T-helper 17 cell (primary cell): ENCODE measurements at places on chromosomes 6 and 20. TPM values are rescaled to one million over a fixed set of nuclear protein-coding genes. Genes with fewer than 3 reads are reported as not detected.

- peaks cover 51% of the 10 kb centered on the region for H3K27me3 ChIP-seq
- DNase-seq = peak; percentile 64
- H3K4me3 ChIP-seq = peak overlapping the region; percentile 16
- peaks cover 32% of the 10 kb centered on the region for H3K4me1 ChIP-seq
- H3K27ac ChIP-seq = peak overlapping the region; percentile 4
- no peaks in the 10 kb centered on the region for H3K36me3 ChIP-seq
Measured at GRCh38 chr20:25867776-25868649, 171.4 kb upstream of the ZNF337 start.

DNA sequence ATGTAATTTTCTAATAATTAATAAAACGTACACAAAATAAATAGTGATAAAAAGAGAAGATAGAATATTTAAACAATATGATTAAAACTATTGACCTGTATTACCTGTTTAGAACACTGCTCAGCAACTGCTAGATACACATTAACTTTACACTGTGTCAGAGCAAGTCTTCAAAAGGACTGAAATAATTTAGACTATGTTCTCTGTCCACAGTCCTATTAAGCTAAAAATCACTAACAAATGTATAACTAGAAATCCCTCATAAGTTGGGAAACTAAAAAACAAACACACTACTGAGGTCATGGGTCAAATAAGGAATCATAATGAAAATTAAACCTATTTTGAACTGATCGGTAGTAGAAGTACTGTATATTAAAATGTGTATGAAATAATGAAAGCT is 181.7 kb downstream of the QKI start:
- no peak overlapping the region for H3K4me3 ChIP-seq
- DNase-seq = no peak
- H3K27ac ChIP-seq = no peak overlapping the region
- peaks cover 5% of the 10 kb centered on the region for H3K27me3 ChIP-seq
- no peaks in the 10 kb centered on the region for H3K4me1 ChIP-seq
- no peaks in the 10 kb centered on the region for H3K36me3 ChIP-seq

GRCh38 chr20:645318-646106 is 7.5 kb downstream of the SRXN1 start:
- no peak overlapping the region for H3K27ac ChIP-seq
- peak; percentile 67 for DNase-seq
- H3K4me3 ChIP-seq = no peak overlapping the region
- H3K4me1 ChIP-seq = peaks cover 12% of the 10 kb centered on the region
- peaks cover 28% of the 10 kb centered on the region for H3K27me3 ChIP-seq
- peaks cover 7% of the 10 kb centered on the region for H3K36me3 ChIP-seq

The PMEPA1 gene
- total RNA-seq = 4.5 TPM

The CTCFL gene
- total RNA-seq = not detected

DNA sequence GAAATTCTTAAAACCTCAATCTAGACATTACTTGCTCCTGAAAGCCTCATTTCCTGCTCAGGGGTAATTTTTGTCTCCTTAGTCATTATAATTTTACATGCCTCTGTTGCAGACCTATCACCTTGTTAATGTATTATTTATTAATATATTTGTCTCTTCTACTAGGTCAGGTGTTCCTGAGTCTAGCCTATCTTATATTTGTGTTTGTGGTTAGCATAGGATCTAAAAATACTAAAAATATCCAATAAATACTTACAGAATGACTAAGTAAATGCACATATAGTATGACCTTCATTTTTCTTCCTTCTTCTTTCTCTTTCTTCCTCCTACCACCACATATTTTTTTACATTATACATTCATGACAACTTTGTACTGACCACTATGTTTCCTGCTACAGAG is 268.9 kb upstream of the HS3ST5 start:
- H3K36me3 ChIP-seq = no peaks in the 10 kb centered on the region
- H3K4me3 ChIP-seq = no peak overlapping the region
- DNase-seq = no peak
- no peak overlapping the region for H3K27ac ChIP-seq
- H3K4me1 ChIP-seq = no peaks in the 10 kb centered on the region

GRCh38 chr6:19879663-19880062 is 42.5 kb downstream of the ID4 start:
- peaks cover 4% of the 10 kb centered on the region for H3K27me3 ChIP-seq
- H3K4me3 ChIP-seq = no peak overlapping the region
- H3K4me1 ChIP-seq = no peaks in the 10 kb centered on the region

- H3K4me1 ChIP-seq = peaks cover 14% of the 10 kb centered on the region
- no peak for DNase-seq
- no peak overlapping the region for H3K27ac ChIP-seq
- H3K4me3 ChIP-seq = peak overlapping the region; percentile 61
- peaks cover 2% of the 10 kb centered on the region for H3K36me3 ChIP-seq
- peaks cover 35% of the 10 kb centered on the region for H3K27me3 ChIP-seq
Measured at GRCh38 chr6:105459864-105460263, 57.0 kb upstream of the PREP start.

GRCh38 chr6:34246563-34247391 is 2.0 kb downstream of the SMIM29 start:
- H3K27ac ChIP-seq = peak overlapping the region; percentile 93
- peak; percentile 28 for DNase-seq
- H3K27me3 ChIP-seq = no peaks in the 10 kb centered on the region
- H3K4me1 ChIP-seq = peaks cover 37% of the 10 kb centered on the region
- peak overlapping the region; percentile 94 for H3K4me3 ChIP-seq

The SEMG1 gene
- total RNA-seq = not detected

DNA sequence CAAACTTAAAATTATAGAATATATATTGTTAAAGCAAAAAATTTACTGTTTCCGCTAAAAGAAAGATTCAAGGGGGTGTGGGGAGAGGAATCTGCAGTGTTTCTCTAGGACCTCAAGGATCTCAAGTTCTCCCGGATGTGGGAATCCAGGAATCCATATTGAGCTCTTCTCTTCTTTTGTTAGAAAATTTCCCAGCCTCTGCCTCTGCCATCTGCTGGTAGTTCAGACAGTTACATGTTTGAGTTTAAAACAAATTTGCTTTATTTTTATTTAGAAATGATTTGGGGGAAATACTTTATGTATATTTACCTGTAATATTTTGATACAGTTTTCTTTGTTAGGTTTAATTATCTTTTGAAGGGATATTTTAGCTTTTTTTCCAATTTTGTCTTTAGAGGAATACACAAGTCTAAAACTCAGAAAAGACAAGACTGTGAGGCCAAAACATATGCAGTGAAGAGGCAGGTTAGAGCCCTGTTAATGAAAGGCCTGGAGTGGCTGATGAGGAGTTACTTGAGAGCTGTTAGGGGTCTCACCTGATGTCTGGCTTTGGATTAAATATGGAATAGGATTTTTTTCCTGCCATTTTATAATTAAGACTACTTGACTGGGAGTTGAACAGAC is 268.8 kb downstream of the ARID1B start:
- no peaks in the 10 kb centered on the region for H3K27me3 ChIP-seq
- peaks cover 2% of the 10 kb centered on the region for H3K36me3 ChIP-seq
- no peak overlapping the region for H3K27ac ChIP-seq
- no peak for DNase-seq

The TGM3 gene
- not detected for total RNA-seq

DNA sequence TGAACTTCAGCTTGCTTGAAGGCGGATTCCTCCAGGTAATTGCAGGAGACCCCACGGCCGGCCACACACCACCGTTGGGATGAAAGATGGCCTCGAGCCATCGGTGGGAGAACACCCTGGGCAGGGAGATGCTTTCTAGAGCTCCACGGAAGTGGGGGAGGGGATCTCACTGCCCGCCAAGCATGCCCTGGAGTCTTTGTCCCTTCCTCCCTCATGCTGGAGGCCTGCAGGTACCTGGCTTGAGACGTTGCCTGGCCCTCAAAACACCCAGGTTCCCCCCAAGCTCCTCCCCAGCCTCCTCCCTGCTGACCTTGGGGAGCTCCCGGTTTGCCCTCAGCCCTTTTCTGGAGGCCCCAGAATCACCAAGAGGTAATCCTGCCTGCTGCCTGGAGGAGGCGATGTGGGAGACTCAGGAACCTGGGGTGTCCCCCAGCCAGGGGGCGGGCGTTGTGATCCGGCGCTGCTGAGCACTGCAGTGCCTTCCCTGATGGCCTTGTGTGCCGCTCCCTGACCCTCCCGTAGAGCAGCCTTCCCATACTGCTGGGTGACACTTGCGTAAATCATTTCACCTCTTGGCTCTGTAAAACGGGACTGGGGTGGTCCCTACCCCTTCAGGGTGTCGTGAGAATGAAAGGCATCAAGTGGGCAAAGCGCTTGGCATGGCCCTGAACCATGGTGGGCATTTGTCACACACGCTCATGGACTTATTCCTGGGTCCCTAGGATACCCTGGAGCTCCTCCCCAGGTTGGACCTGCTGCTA is 91.4 kb downstream of the CEBPB start:
- H3K4me3 ChIP-seq = no peak overlapping the region
- no peak overlapping the region for H3K27ac ChIP-seq
- H3K4me1 ChIP-seq = peaks cover 12% of the 10 kb centered on the region
- H3K27me3 ChIP-seq = peaks cover 58% of the 10 kb centered on the region
- DNase-seq = no peak

GRCh38 chr6:156840606-156841005 is 63.4 kb downstream of the ARID1B start:
- H3K27ac ChIP-seq = peak overlapping the region; percentile 21
- peaks cover 2% of the 10 kb centered on the region for H3K36me3 ChIP-seq
- H3K4me3 ChIP-seq = no peak overlapping the region

DNA sequence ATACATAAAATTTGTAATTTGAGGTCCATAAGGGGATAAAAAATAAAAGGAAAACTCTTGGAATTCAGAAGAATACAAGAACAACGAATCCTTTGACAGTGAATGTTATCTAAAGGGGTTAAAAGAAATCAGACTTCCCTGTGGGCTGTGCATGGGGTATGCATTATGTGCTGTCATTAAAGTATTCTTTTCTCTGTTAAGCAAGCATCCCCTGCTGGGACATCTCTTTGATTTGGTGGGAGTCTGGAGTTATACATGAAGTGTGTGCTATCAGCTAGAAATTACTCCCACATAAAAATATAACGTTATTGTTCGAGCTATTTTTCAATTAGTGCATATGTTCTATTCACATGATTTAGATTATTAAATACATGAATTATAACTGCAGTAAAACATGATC is 195.2 kb downstream of the CENPW start:
- no peaks in the 10 kb centered on the region for H3K27me3 ChIP-seq
- no peak overlapping the region for H3K4me3 ChIP-seq
- H3K27ac ChIP-seq = no peak overlapping the region
- H3K36me3 ChIP-seq = peaks cover 2% of the 10 kb centered on the region

The HLA-DOA gene
- 2.6 TPM for total RNA-seq

DNA sequence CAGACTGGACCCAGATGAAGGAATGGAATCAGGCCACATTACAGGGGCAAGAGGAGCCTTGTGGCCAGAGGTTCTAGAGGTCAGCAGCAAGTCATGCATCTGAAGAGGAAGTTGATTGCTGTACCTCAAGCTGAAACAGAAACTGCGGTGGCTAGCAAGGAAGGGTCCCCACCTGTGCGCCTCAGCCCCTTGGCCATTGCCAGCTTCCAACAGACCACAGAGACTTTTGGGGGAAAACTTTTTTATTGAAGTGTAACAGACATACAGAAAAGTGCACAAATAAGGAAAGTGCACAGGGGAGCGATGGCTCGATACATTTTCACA is 26.8 kb upstream of the SLC9A8 start:
- no peaks in the 10 kb centered on the region for H3K36me3 ChIP-seq
- DNase-seq = no peak
- H3K27ac ChIP-seq = no peak overlapping the region
- H3K4me1 ChIP-seq = peaks cover 4% of the 10 kb centered on the region
- H3K4me3 ChIP-seq = peak overlapping the region; percentile 61

The TAGAP gene
- total RNA-seq = 269 TPM

The PDYN gene
- total RNA-seq = not detected

The COL11A2 gene
- total RNA-seq = 0.52 TPM

DNA sequence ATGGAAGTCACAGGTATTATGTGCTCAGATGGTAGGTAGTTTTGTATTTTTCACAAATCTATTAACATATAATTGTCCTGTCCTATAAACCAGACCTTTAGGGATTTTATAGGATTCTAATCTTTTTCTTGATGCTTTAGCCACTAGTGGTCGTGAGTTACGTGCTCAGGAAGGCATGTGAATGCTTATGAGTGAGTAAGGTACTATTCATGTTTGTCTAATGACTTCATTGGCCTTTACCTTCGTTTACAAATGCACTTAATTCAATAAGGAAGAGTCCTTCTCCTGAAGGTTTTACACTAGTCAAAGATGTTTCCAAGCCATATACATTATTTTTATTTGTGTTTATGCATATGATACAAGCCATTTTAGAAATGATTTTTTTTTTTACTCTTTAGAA is 23.0 kb downstream of the PACRG start:
- H3K27ac ChIP-seq = no peak overlapping the region
- no peaks in the 10 kb centered on the region for H3K36me3 ChIP-seq
- DNase-seq = no peak
- no peaks in the 10 kb centered on the region for H3K4me1 ChIP-seq
- no peak overlapping the region for H3K4me3 ChIP-seq

- DNase-seq = no peak
- no peak overlapping the region for H3K4me3 ChIP-seq
- no peaks in the 10 kb centered on the region for H3K36me3 ChIP-seq
- no peaks in the 10 kb centered on the region for H3K4me1 ChIP-seq
- peaks cover 27% of the 10 kb centered on the region for H3K27me3 ChIP-seq
Measured at GRCh38 chr6:148247386-148248063, 95.1 kb upstream of the SASH1 start.
